ENCODE measurements at places on chromosomes 6 and 20. TPM values are rescaled to one million over a fixed set of nuclear protein-coding genes. Genes with fewer than 3 reads are reported as not detected.
A peak's percentile ranks its signal among the peaks of the same experiment; 100 is the strongest.

DNA sequence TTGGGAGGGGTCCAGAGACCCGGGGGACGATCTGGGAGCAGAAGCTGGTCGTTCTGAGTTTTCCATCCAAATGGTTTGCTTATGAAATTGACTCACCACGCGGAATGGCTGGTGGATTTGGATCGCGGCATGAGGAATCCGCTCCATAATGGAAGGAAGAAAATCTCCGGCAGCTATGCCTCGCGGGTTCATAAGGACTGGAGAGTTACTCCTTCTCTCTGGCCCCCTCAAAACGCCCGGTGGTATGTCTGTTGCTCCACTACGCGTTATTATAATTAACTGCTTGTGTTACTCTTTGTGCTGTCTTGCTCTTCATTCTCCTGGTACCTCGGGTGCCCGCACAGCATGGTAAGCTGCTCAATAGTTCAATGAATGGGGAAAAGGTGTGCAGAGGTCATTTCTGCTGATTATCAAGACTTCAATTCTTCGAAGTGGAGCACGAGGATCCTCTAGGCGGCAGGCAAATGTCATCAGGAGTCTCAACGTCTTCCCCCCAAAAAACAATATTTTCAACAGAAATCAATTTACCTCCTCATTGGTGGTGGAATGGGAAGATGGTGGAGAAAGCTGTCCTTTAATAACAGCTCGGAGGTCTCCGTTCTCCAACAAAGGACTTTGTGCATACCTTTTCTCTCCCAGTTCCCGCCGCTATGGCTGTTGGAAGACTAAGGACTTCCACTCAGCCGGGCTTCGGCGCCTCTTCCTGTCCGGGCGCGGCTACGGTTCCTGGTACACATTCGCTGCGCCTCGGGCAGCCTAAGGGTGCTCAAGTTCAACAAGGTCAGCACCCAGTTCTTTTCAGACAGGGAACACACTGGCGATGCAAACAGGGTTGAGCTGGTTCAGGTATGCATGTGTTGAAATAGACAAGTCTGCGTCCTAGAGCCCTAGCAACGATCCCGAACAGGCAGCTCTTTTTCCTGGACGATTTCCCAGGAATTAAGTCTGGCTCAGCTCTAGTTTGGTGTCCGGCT, 9.2 kb upstream of the PRSS16 start:
- no peak for DNase-seq

DNA sequence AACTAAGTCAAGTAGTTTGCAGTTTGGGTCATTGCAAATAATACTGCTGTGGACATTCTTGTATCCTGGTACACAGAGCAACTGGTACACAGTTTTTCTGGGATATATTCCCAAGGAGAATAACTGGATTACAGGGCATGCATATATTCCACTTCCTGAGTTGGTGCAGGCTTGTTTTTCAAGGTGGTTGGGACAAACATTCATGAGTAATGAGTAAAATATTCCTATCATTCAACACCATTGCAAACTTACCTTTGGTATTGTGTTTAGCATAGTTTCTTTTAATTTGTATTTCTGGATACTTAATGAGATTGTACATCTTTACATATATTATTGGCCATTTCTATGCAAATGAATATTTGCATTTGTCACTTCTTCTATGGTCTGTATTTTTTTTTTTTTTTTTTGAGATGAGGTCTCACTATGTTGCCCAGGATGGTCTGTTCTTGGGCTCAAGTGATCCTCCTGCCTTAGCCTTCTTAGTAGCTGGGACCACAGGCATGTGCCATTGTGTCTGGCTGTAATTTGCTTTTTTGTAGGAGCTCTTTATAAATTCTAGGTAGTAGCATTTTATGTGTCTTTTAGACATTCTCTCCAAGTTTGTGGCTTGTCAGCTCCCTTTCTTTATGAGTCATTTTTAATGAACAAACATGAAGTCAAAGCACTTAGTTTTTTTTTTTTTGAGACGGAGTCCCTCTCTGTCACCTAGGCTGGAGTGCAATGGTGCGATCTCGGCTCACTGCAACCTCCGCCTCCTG, 158.7 kb downstream of the SOX4 start:
- no peak for DNase-seq

- no peak for DNase-seq
Observed at GRCh38 chr6:139343052-139343750, 31.2 kb downstream of the CITED2 start.

DNA sequence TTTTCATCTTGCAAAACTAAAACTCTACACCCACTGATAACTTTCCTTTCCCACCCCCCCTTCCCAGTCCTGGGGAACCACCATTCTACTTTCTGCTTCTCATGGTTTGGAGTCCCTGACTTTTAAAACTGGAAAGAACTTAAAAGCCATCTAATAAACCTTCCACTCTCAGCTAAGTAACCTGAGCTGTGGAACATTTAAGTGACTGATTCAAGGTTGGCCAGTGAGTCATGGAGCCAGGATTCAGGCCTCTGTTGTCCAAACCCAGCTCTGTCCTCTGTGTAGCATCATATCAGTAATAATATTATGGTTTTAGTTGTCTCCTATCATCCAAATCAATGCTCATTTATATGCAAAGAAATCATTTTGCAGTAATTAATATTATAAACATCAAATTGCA, 176.0 kb upstream of the NT5E start:
- no peak for DNase-seq

DNA sequence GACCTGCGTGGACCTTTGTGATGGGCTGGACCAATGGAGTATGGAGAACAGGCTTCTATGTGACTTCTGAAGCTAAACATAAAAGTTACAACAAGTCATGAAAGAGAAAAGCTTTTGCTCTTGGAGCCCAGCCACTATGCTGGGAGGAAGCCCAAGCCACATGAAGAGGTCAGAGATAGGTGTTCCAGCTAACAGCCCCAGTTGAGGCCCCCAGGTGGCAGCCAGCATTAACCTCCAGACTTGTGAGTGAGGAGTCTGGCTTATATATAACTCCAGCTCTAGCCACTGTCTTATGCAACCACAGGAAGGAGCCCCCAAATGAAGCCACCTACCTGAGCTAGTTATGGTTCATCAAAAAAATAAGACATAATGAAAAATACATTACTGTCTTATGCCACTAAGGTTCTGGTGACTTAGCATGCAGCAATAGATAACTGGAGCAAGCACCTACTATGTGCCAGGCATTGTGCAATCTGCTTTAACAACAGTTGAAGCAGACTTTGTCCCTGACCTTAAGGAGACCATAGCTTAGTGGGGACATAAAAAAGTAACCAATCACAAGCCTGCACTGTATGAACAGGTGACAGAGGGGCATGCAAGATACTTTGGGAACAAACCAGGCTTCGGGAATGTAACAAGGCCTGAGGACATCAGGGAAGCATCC, 599.6 kb downstream of the PTPRT start:
- DNase-seq, result no peak

- DNase-seq, result no peak
Observed at GRCh38 chr6:135496800-135497411, 634 bp downstream of the AHI1 start.

DNA sequence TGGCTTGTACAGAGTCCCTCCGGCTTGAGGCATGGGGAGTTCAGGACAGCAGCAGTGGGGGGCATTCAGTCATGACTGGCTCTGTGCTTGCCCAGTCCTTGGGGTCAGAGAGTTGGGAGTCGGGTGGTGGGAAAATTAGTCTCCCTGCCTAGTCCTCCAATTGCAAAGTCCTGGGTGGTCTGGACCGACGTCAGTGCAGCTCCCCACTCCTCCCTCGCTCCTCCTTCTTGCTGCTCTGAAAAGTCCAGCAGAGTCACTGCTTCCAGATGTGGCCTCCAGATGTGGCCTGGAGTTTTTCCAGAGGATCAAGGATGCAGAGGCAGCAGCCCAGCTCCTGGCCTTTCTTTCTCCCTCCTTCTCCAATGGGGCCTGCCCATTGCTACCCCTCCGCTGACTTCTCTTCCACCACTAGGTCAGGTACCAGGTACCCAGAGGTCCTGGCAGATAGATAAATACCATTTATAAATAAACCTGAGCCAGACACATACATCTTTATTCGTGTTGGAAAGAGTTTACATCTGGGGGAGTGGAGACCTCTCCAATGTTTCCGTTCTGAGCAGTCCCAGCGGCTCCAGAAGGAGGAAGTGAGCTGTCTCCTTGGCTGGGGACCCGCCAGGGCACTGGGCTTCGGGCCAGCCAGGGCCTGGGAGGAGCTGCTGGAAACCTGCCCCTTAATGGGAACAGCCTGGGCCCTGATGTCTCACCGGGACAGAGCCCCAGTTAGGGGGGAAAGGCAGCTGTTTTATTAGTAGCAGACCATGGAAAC, 49.0 kb upstream of the RNF24 start:
- DNase-seq, result no peak

GRCh38 chr6:35007016-35007415, 118.0 kb downstream of the ANKS1A start:
- no peak for DNase-seq

- peak; percentile 53 for DNase-seq
Observed at GRCh38 chr6:14665827-14666724, 548.5 kb downstream of the CD83 start.

DNA sequence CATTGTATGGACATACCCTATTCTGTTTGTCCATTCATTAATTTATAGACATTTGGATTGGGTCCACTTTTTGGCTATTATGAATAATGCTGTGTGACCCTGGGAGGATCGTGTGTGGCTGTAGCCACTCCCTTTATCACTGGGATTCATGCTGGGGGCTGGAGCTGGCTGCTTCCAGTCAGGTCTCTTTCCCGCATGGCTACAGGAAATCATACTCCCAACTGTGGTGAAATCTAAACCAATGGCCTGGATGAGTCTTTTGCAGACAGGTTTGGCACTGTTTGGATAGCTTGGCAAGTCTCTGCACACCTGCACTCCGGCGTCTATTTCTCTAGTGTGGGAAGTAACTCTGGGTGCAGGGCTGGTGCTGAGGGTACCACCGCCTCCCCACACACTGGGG, 80.4 kb downstream of the RIN2 start:
- no peak for DNase-seq

GRCh38 chr20:826695-827323, 6.7 kb upstream of the FAM110A start:
- DNase-seq, result no peak

The TMC2 gene
- total RNA-seq, result not detected

The C2 gene
- total RNA-seq, result 8.7 TPM

The TNFRSF6B gene
- total RNA-seq, result not detected

The EEF1A2 gene
- total RNA-seq, result 0.92 TPM

The ENPP5 gene
- total RNA-seq, result 2.4 TPM

The TTLL9 gene
- not detected for total RNA-seq
